Activated CD4-positive, CD25-positive, alpha-beta regulatory T cell treated with anti-CD3 and anti-CD28 coated beads, Interleukin-2, amount 50 U/mL, for 72 hours (primary cell): ENCODE measurements at places on chromosomes 1 and 21.

DNA sequence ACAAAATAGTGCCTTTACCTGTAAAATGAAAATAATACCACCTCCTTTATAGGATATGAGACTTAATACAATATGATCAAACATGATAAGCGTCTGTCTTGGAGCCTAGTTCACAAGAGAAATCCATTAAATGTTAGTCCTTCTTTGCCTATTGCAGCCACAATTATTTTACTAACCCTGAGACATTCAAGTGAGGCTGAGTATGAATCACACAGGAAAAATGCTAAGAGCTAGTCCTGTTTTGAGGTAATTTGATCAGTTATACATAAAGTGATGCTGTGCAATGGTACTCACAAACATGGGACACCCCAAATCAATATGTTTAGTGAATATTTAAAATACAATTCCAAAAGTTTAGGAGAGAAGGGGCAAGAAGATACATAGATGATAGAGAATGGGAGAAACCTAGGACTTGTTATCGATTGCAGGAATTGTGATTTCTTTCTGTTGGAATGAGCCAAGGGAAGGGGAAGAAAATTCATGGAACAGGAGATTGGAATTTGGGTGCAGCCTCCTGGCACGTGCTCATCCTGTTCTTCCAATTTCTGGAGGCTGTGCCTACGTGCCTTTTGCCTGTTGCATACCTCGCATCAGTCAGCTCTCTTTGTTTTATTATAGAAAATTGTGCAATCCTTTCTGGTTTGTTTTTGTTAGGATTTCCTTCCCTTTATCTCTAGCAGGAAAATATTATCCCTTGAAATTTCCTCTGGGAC is 39.9 kb upstream of the BACH1 start:
- DNase-seq = no peak

- DNase-seq = peak; percentile 39
These were observed 34.1 kb downstream of the OR2G3 start for GRCh38 chr1:247639381-247639981.

GRCh38 chr1:234987415-234988154 is 141.1 kb downstream of the TOMM20 start:
- DNase-seq = no peak

- DNase-seq = no peak
These were observed 19.9 kb downstream of the WNT4 start for GRCh38 chr1:22123071-22123390.

DNA sequence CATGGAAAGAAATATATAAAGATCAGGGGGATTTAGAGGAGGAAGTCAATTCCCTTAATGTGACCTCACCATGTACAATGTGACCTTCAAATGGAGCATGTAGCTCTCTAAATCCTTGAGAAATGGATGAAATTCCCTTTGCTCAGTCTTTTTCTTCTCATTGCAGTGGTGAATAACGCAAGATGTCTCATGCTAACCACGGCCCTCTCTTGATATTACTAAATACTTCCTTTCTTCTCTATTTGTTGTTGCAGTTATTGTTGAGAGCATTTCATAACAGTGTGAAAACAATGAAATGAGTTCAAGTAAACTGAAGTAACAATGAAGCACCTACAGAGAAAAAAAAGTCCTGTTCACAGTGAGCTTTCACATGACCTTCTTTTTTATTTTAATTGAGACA is 55.6 kb downstream of the ZNF281 start:
- no peak for DNase-seq

GRCh38 chr1:40315795-40316594 is 1.1 kb downstream of the COL9A2 start:
- DNase-seq = peak; percentile 50

GRCh38 chr1:202107321-202107761 is 15.4 kb upstream of the GPR37L1 start:
- no peak for DNase-seq

DNA sequence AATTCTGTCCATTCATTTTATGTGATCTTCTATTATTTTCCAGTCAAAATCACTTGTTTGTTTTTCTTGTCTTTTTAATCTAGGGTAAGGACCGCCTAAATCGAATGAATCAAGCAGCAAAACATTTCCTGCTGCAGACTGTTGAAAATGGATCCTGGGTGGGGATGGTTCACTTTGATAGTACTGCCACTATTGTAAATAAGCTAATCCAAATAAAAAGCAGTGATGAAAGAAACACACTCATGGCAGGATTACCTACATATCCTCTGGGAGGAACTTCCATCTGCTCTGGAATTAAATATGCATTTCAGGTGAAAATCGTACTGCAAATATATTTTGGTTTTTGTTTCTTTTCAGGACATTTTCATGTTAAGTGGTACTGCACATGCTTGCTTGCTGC is 20.5 kb downstream of the CLCA4 start:
- DNase-seq = no peak

DNA sequence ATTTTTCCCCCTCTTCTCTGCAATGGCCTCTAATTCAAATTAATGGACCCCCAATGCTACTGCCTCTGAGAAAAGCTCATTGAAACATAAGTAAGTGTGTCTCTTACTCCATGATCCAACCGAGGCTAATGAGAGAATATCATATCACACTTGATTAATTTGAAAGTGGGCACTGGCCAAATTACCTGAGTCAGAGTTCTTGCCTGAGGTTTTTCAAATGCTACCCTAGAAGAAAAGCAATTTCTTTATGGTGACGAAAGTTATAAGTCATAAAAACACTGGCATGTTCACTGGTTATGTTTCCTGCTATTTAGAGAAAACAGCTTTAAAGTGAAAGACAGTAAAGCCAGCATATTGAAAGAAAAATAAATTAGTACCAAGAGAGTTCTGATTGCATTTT is 368.8 kb upstream of the TMPRSS15 start:
- DNase-seq = no peak

DNA sequence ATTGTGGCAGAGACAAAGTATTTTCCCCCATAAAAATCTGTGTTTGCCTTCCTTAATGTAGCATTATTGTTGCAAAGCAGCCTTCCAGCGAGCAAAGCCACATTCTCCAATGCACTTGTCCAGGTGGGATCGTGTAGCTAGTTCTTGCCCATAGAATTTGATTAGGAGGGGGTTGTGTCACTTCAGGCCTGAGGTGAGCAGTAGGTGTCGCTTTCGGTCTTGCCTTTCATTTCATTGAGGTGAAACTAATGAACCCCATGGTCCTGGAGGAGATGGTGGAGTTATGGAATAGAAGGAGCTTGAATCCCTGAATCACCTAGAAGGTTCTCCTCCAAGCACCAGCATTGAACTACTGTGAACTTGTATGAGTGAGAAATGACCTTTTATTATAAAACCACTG is 318.9 kb upstream of the PBX1 start:
- no peak for DNase-seq

- no peak for DNase-seq
These were observed 6.6 kb downstream of the SELE start for GRCh38 chr1:169727307-169727706.

DNA sequence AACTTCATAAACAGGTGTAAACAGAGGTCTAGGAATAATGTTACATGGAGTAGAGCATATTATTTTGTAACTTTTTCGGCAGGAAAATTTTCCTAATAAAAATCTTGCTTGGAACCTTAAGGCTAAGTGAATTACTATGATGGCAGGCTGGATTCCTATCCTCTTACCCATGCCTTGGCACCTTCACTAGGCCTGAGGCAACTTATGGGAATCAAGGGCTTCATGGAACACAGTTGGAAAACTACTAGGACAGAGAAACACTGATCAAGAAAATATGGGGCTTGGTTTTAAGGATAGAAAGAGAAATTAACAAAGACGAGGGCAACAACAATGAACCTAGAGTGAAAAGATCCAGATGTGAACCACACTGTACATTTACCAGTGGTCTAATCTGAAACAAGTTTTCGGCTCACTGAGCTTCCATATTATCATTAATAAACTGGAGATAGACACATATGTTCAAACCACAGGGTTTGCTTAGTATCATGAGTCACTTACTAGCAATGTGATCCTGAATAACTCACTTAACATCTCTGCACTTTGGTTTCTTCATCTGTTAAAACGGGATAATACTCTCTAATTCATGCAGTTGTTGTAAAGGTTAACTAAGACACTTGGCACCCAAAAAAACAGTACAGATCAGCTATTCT is 68.5 kb downstream of the GPATCH2 start:
- DNase-seq = no peak

GRCh38 chr1:167797015-167797414 is 75.2 kb downstream of the MPZL1 start:
- no peak for DNase-seq

- DNase-seq = no peak
These were observed 579 bp downstream of the PTCH2 start for GRCh38 chr1:44842486-44842861.

DNA sequence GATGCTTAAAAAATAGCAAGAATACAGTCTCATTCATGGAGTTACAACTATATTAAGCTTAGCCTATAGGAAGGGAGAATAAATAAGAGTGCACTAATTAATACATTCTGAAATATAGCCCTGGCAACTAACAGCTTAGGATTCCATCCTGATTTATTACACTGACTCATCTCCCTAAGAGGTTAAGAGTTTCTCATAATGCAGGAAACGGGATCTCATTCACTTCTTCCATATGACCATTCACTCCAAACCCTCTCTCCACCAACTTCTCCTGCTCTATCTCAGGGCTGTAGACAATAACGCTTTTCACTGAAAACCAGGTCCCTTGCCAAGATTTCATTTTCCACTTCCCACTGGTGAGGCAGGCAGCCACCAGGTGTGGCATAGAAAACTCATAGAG is 168.5 kb upstream of the PLD5 start:
- DNase-seq = no peak

DNA sequence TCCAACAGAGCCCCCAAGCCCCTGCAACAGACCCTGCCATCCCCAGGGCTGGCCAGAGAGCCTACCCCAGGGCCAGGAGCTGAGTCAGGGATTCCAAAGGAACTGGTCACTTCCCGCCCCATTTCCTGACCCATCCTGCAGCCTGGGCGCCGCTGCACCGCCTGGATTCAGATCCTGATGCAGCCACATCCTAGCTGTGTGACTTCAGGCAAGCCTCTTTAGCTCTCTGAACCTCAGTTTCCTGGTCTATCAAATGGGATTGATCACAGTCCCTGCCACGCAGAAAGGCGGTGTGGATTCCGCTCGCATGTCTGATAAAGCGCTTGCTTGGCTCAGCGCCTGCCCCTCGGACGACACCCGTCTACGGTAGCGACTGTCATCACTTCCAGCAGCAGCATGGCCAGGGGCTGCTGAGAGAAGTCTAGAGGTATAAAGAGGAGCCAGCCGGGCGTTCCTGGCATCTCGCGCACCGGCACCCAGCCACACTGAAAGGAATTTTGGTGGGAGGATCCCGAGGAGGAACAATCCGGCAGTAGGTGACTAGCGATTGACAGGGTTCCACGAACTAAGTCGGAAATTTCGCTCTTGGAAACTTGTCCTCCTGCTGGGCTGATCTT is 10.1 kb downstream of the EPHA2 start:
- DNase-seq = no peak

- no peak for DNase-seq
These were observed 1.9 kb upstream of the CFH start for GRCh38 chr1:196649990-196650389.

DNA sequence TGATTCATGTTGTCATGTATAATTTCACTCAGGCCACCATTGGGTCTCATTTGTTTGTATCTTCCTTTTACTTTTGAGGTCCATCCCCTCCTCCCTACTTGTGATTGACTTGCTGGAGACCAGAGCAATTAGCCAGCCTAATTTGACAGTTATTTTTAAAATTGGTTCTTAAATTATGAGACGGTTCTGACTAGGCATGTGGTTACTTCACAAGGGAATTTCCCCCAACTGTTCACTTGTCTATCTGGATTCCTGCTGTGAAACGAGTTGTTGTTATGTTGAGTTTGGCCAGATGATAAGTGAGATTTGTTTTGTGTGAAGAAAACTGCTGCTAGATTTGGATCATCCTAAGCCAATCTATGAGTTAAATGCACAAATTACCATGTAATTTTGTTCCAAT is 359.1 kb downstream of the BARHL2 start:
- no peak for DNase-seq

- DNase-seq = no peak
These were observed at the start of gene SEC16B for GRCh38 chr1:177969825-177970371. Gene SEC16B, minus strand, starts transcription at chr1:177970058. Its CDS starts 2,077 bp downstream, at chr1:177967981.

GRCh38 chr1:212402666-212403321 is 11.9 kb downstream of the PACC1 start:
- no peak for DNase-seq

GRCh38 chr1:3689138-3689750 is 36.9 kb downstream of the TP73 start:
- DNase-seq = no peak

GRCh38 chr1:224435999-224436398 is 1.4 kb upstream of the WDR26 start:
- DNase-seq = no peak

DNA sequence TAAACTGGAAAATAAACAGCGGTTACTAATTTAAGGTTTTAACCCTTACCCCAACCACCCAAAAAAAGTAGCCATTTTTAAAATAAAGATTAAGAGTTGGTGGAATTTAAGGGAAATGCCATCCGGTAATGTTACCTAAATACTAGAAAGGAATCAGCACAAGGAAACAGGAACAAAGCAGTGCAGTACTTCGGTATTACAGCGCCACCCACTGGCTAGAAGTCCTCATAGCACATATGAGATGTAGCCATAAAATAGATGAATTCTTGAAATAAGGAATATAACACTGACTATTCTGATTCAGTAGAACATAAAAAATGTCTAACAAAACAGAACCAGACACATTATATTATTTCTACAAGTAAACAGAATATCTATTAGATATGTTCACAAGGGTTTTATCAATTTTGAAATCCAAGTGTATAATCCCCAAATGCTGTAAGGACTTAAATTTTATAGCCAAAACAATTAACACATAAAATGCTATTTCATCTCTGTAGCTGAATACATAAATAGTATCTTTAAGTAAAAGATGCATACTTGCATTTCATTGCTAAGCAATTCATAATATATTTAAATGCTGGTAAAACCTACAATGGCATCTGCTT is 58.8 kb downstream of the FRRS1 start:
- DNase-seq = peak; percentile 56

- peak; percentile 47 for DNase-seq
These were observed 28.9 kb upstream of the EDN2 start for GRCh38 chr1:41513383-41513735.

GRCh38 chr1:221230605-221231004 is 351.4 kb downstream of the HLX start:
- no peak for DNase-seq

DNA sequence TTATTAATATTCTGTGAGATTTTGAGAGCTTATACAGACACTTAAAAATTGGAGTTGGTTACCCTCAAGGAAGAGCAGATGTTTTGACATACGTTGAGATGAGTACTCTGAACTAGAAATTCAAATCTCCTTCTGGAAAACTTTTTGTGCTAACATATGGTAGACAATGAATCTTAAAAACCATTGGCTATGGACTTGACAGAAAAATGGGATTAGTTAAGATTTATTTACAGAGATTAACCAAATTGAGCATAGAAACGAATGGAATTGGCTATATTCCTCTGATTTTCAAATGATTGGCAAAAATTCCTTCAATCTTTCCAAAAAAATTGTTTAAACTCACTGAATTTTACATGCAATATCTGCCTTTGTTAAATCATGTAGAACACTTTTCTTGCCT is 1392.9 kb downstream of the BRINP3 start:
- DNase-seq = no peak
